H7 (cell line): ENCODE measurements at places on chromosomes 5 and 9. TPM values are rescaled to one million over a fixed set of nuclear protein-coding genes. Genes with fewer than 3 reads are reported as not detected.

GRCh38 chr9:91359083-91359482 is 2.6 kb downstream of the AUH start:
- DNase-seq = no peak

DNA sequence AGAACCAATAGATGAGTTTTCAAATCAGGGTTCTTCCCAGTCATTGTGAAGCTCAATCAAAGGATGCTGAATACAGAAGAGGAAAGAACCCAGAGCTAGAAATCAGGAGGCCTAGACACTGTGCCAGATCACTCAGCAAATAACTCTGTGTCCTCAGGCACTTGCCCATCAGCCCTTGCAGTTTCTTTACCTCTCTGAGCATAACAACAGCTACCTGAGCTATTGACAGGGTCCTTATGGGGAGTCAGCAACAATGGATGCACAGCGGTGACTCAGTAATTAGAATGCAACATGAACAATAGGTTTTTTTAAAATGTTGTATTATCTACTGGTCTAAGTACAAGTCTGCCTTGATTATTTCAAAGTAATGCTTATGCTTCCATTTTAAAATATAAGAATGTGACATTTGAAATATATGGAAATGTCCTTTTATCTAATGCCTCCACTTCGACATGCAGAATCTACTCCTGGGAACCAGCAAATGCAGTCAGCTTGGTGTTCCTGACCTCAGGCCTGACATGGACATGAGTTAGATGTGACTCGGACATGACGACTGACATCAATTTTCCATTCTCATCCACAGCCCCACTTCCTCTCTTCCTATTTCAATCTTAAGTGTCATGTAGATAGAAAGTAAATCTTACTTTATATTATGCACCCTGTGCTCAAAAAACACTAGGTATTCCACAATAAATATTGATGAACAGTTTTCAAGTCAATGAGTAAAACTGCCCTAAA is 155.0 kb downstream of the TLE1 start:
- no peak for DNase-seq

DNA sequence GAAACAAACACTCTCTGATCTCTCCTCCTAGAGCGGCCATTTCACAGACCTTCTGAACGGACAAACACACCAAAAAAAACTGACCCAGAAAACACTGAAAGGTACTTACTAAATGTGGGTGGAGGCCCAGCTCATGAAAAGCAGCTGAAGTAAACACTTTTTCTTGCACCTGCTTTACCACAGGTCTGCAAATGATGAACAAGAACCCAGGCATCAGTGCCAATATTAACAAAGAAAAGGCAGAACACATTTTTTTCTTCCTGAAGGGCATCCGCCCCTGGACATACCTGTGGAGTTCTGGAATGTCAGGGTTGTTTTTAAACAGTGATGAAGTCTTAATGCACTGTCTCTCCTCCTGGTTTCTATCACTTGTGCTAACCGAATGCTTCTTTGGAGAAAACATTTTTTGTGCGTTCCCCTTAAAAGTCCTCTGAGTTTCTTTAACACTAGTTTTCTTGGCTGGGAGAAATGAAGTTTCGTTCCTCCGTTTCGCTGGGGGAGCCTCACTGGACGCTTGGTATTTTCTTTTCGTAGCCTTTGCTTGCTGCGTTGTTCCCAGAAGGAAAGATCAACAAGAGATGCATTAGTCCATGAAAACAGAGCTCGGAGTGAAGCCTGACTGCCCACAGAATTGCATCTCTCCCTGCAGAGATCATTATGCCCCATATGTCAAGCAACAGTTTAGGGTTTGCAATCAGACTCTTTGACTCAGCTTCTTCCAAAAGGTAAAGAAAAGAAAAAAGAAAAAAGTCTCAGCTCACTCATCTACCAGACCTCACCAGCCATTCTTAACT is 7.4 kb downstream of the DDX31 start:
- no peak for DNase-seq

- peak; percentile 38 for DNase-seq
Measured at GRCh38 chr9:130651221-130651620, 13.2 kb upstream of the PRDM12 start.

GRCh38 chr9:35627575-35627974 is 9.4 kb upstream of the CD72 start:
- no peak for DNase-seq

GRCh38 chr9:20906326-20906725 is 125.1 kb downstream of the HACD4 start:
- DNase-seq = no peak

DNA sequence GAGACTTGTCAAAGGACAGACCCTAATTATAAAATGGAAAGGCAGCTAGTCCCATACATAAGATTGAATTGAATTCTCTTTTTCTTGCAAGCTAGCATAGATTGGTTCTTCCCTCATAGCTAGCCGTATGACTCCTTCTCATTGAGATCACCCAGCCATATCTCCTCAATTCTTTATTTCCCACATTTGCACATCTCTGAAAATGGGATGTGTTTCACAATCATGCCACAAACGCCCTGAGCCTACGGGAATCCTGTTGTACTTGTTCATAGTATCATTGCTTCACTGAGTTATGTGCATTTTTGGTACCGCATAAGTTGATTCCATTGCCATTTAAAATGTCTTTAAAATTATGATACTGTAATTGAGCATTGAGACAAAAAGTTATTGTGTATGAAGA is 90.5 kb downstream of the PCSK1 start:
- DNase-seq = no peak

GRCh38 chr5:638501-639252 is 26.5 kb downstream of the CEP72 start:
- DNase-seq = no peak

DNA sequence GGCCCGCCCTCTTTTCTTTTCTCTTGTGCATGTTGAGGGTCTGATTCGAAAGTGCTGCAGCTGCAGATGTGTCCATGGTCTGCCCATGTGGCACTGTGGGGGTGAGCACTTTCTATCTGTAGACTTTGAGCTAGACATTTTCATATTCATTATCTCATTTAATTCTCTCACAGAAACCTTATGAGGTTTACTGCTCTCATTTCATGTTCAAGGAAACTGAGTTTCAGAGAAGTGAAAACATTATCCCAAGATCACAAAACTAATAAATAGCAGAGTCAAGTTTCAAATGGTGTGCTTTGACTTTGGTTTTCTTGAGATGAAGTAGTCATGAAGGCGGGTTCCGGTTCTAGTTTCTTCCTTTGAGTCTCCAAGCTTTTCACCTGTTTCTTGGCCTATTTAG is 536.5 kb upstream of the ZNF462 start:
- DNase-seq = no peak

- no peak for DNase-seq
Measured at GRCh38 chr5:150434464-150434863, 15.1 kb downstream of the RPS14 start.

GRCh38 chr9:129278391-129279237 is 100.6 kb upstream of the IER5L start:
- DNase-seq = peak; percentile 88

GRCh38 chr5:71872311-71872864 is 153.3 kb downstream of the CARTPT start:
- no peak for DNase-seq

DNA sequence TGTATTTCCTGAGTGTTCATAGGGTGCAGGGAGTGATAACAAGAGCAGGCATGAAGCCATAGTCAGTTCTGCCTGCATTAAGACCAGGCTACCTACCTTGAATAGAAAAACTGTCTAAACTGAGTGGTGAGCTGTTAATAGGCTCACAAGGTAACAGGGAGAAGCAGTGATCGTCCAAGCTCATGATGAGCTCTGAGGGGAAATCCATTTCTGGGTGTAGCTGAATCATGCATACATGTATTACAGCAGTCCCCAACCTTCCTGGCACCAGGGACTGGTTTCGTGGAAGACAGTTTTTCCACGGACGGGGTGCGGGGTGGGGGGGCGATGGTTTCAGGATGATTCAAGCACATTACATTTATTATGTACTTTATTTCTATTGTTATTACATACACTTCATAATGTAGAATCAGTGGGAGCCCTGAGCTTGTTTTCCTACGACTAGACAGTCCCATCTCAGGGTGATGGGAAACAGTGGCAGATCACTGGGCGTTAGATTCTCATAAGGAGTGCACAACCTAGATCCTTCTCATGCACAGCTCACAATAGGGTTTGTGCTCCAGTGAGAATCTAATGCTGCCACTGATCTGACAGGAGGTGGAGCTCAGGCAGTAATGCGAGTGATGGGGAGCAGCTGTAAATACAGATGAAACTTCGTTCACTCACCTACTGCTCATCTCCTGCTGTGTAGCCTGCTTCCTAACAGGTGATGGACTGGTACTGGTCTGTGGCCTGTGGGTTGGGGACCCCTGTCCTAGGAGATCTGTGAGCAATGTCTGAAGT is 100.0 kb upstream of the IL6ST start:
- no peak for DNase-seq

DNA sequence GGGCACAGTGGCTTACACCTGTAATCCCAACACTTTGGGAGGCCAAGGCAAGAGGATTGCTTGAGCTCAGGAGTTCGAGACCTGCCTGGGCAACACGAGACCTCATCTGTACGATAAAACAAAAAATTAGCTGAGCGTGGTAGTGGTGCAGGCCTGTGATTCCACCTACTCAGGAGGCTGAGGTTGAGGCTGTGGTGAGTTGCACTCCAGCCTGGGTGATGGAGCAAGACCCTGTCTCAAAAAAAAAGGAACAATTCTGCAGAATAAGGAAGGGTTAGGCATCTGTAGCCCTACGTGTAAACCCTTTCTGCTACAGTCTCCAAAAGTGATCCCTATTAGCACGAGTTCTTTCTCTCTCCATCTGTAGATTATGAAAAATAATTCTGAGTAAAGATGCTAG is 19.9 kb downstream of the CDC26 start:
- no peak for DNase-seq

DNA sequence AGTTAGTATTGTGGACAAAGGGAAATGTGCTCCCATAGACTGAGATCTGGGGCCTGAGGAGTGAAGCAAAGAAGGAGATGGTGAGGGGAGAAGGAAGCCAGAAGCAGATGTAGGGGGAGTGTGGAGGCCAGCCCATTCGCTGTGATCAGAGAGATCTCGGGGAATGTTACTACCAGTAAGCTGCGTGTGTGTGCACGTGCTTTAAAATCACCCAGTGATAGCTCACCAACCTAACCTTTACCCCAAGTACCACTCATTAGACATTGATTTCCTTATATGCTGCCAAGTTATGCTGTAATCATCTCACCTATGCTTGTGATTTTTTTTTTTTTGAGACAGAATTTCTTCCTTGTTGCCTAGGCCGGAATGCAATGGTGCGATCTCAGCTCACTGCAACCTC is 659.1 kb downstream of the IRX1 start:
- no peak for DNase-seq

DNA sequence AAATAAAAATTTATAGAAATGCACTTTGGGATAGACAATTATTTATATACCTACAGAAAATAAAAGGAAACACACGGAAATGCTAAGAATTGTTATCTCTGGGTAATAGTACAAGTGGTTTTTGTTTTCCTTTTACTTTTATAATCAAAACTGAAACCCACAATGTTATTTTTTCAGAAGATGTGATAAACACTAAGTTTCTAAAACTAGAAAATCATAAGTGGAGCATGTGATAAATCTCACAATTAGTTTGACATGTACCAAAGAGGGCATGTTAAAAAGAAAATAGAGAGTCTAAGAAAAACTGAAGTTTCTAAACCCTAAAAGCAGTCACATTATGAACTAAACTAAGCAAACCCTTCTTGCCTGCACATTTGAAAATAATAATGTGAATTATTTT is 61.1 kb downstream of the OXCT1 start:
- DNase-seq = no peak

DNA sequence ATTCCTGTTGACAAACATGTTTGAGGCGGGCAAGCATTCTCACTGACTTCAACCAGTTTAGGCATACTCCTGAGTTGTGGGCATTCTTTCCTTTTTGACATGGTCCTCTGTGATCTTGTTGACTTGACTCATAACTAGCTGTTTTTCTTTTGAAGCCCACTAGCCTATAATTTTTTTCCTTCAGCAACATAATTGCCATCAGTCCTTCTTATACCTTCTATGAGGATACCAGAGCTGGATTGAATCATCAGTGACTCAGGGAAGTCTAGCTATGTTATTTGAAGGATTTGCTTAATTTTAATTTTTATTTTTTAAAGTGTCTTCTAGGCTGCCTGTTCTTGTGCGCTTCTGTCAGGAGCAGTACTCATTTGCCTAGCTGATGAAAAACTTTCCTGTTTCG is 259.5 kb downstream of the NR3C1 start:
- no peak for DNase-seq

- DNase-seq = no peak
Measured at GRCh38 chr5:122030251-122030650, 47.8 kb downstream of the LOX start.

GRCh38 chr5:147015405-147015804 is 136.8 kb upstream of the PPP2R2B start:
- DNase-seq = no peak

DNA sequence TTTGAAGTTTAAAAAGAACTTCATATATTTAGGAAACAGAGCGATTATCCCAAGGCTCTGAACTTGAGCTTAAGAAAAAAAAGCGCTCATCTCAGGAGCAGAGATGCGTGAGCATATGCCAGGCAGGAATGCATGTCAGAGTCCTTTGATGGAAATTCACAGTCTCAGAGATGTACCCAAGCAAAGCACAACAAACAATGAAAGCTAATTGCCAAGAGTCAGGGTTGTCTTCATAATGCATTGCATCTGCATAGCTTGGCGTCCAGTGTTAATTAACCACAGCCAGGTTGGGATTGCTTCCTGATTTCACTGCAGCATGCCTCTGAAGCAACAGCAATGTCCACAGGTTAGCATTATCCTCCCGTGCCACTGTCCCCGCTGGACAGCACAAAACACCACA is 907.0 kb upstream of the DMAC1 start:
- DNase-seq = no peak

DNA sequence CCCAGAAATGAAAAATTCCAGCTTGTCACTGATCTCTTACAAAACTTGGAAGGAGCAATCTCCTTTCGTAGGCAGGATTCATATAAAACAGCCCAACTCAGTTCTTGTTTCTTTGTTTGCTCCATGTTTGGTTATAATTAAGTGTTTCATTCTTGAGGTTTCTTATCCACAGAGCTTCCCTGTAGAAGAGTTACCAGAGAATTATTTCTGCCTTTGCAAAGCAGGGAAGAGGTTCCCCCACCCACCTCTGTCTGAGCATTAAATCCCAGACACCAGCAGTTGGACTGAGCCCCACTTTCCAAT is 34.1 kb upstream of the RAI14 start:
- DNase-seq = no peak

GRCh38 chr5:169944922-169945680 is 35.2 kb downstream of the INSYN2B start:
- DNase-seq = no peak

GRCh38 chr5:96146675-96147074 is 185.0 kb upstream of the ELL2 start:
- peak; percentile 22 for DNase-seq

Gene CCDC180
- total RNA-seq = 4.7 and 6.2 TPM in 2 replicates

Gene CATSPER3
- total RNA-seq = 0.07 TPM in 1 of 2 replicates, not detected in the other

Gene AP3B1
- total RNA-seq = 40.1 and 49.8 TPM in 2 replicates

Gene PCDHAC1
- total RNA-seq = 10.3 and 17.3 TPM in 2 replicates

Gene AFAP1L1
- total RNA-seq = 2.2 and 3.3 TPM in 2 replicates

Gene OR13C9
- total RNA-seq = not detected in 2 replicates

Gene IRX4
- 15.4 and 17.9 TPM in 2 replicates for total RNA-seq

Gene ABL1
- 57.6 and 61.5 TPM in 2 replicates for total RNA-seq

Gene COL15A1
- not detected in 2 replicates for total RNA-seq

Gene CAVIN4
- total RNA-seq = 1.6 and 3.1 TPM in 2 replicates

Gene RLN2
- 0.28 TPM in 1 of 2 replicates, not detected in the other for total RNA-seq

Gene MARCHF11
- total RNA-seq = 1.8 and 2.1 TPM in 2 replicates
